ENCODE measurements at places on chromosomes 7 and 10.

- DNase-seq = no peak
These were observed 125.4 kb upstream of the BET1 start for GRCh38 chr7:94129443-94130140.

- DNase-seq = no peak
These were observed 13.2 kb upstream of the UTF1 start for GRCh38 chr10:133216776-133217175.

- DNase-seq = no peak
These were observed 992.7 kb upstream of the MBL2 start for GRCh38 chr10:53765311-53765710.

GRCh38 chr7:117312593-117313580 is 10.0 kb downstream of the WNT2 start:
- DNase-seq = no peak

- no peak for DNase-seq
These were observed 490.9 kb downstream of the ZWINT start for GRCh38 chr10:55870186-55870585.

DNA sequence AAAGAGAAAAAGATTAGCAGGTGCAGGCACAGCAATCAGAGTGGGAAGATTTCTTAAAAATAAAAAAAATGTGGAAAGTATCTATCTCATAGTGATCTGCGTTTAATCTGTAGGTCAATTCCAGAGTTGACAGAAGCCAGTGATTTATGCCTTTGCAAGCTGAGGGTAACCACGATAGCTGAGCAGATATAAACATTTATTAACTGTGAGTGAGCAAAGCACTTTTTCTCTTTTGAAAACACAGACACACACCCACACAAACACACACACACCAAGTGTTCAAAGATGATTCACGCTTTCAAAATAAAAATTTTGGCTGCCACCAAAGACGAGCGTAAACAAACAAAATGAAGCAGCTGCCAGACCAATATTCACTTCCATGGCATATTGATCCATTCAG is 243.2 kb upstream of the SLC26A5 start:
- no peak for DNase-seq

DNA sequence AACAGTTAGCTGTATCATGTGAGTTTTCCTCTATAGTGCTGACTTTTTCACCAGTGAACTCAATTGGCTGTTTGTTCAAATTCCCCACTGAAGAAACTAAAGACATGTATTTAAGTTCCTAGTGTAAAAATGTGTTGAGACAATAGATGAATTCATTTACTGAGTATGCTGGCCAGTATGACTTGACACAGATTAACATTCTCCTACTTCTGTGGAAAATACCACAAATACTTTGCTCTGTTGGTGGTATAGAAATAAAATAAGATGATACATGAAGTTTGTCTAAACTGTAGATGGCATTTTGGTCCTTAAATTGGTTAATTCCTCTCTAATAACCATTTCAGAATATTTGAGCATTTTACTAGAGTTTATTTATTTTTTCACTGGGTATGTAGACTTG is 227.7 kb upstream of the TEX47 start:
- no peak for DNase-seq

DNA sequence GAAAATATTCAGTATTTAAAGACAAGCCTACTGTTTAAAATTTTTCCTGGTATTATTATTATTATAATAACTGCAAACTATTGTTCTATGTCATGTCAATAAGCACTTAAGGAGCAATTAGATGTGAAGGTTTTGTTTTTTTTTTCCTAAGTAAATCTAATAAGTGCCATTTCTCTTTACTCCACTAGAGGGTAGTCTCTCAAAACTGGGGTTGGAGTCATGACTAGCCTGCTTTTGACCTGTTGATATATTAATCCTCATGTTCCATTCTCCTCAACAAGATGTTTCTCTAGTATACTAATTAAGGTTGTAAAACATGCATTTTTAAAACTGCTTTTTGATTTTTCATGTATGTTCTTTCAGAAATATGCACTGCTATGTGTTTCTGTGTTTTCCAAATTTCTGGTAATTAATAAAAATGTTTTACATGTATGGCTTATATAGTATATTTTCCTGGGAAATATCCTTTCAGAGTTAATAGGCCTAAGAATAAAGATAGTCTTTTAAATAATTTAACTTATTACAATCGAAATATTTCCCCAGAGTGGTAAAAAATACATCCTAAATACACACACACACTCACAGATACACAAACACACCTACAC is 1.0 kb upstream of the LRRN3 start:
- no peak for DNase-seq

DNA sequence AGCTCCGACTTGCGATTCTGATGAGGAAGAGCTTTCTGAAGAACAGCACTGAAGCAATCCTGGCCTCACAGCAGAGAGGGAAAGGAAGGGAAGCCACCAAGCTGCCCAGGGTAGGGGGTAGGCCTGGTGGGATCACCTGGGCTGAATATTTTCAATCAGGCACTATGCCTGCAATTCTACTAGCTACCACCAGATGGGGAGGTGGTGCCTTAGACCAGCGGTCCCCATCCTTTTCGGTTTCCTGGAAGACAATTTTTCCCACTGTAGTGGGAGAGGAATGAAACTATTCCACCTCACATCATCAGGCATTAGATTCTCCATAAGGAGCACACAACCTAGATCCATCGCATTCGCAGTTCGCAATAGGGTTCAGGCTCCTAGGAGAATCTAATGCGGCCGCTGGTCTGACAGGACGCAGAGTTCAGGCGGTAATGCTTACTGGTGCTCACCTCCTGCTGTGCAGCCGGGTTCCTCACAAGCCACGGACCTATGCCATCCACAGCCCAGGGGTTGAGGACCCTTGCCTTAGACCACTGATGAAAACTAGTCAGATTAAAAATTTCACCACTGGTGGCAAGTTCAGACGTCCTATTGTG is 2.7 kb downstream of the LRRC20 start:
- DNase-seq = no peak

DNA sequence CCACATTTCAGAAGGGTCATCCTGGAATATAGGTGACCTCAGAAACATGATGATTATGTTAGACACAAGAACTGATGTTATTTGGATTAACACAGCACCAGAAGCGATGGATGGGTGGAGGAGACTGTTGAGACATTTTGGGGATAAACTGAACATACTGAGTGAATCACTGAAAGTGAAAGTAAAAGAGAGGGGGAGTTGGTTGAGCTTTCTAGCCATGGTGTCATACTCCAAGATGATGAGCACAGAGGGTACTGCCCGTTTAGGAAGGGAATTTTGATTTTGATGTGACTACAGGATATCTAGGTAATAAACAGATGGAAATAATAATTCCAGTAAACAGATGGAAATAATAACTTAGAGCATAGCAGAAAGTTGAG is 248.0 kb upstream of the NPY start:
- no peak for DNase-seq

Measured in activated B cell treated with CpG ODN at 0.5 μM for 24 hours (primary cell).